Naive thymus-derived CD8-positive, alpha-beta T cell (primary cell): ENCODE measurements at places on chromosomes 6 and 20.

GRCh38 chr6:118216751-118217150, 309.7 kb downstream of the SLC35F1 start:
- no peak for DNase-seq

GRCh38 chr6:55694148-55694547, 115.2 kb upstream of the HMGCLL1 start:
- DNase-seq, result no peak

GRCh38 chr6:99324996-99325395, 24.5 kb downstream of the FAXC start:
- no peak for DNase-seq

GRCh38 chr6:137846772-137847313, 20.2 kb upstream of the TNFAIP3 start:
- DNase-seq, result no peak

DNA sequence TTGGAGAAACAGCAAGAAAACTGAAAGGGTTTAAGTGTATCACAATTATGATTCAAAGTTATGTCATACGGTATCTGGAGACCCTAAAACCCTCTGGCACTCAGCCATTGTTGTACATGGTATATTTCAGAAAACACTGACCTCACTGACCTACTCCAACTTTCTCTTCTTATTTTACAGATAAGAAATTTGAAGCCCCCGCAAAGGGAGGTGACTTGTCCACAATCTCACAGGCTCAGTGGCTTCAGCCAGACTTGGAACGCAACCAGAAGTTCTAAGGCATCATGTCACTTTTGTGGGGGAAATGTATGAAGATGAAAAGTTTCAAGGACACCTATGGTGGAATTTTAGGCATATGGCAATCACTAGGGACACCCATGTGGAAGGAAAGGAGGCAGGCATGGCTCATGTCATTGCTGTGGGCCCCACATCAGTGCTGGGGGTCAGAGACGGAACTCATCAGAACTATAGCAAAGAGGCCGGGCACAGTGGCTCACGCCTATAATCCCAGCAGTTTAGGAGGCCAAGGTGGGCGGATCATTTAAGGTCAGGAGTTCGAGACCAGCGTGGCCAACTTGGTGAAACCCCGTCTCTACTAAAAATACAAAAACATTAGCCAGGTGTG, 5.2 kb upstream of the TRIB3 start:
- no peak for DNase-seq

- DNase-seq, result no peak
Measured at GRCh38 chr6:137159912-137160311, 13.5 kb downstream of the IL22RA2 start.

- DNase-seq, result no peak
Measured at GRCh38 chr20:8912731-8913130, 156.2 kb upstream of the PLCB4 start.
